GM18507 (cell line): ENCODE measurements at places on chromosomes 16 and 17.

- DNase-seq: no peak
These were observed 2.8 kb downstream of the DHRS7C start for GRCh38 chr17:9788601-9789000.

GRCh38 chr17:70859829-70860228 lies 690.5 kb downstream of the KCNJ2 start:
- no peak for DNase-seq

GRCh38 chr16:15608398-15609285 lies 34.3 kb downstream of the MARF1 start:
- DNase-seq: no peak

DNA sequence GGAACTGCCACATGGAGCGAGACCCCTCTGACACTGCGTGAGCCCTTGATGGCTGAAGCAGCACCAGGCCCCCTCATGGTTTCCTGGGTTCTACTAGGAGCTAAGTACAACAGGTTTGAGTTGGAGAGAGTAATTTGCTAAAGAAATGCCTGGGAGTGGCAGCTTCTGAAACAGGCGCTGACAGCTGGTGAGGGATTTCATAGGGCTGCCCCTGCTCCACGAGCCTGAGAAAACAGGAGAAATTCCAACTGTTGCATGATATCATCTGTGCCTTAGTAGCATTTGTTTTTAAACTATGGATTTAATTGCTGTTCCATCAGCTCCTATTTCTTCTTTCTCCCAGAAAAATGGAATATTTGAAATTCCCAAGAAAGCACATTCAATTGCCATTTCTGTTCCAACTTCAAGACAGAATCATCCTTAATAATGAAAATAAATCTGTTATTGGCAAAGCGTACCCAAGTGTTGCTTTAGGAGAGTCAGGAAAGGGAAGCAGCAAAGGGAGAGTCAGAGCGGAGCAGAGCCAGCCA lies 78.8 kb upstream of the ANKFN1 start:
- DNase-seq: no peak

- DNase-seq: no peak
These were observed 834.2 kb upstream of the SOX9 start for GRCh38 chr17:71286625-71287024.

- DNase-seq: no peak
These were observed 75.2 kb upstream of the DHX40 start for GRCh38 chr17:59490216-59490615.

GRCh38 chr17:27555339-27555738 lies 75.6 kb upstream of the LGALS9 start:
- DNase-seq: no peak

DNA sequence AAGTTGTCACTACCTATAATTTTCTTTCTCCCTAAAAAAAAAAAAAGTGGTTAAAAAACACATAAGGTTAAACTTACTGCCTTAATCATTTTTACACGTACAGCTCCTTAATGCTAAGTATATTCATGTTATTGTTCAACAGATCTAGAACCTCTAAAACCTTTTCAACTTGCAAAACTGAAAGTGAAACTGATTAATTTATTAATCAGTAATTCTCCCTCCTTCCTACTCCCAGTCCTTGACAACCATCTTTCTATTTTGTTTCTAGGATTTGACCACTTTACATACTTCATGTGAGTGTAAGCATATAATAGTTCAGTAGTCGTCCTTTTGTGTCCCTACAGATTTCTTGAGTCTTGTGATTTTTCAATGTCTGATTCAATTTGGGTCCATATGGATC lies 251.4 kb upstream of the KIF2B start:
- DNase-seq: no peak

- no peak for DNase-seq
These were observed 4.5 kb downstream of the CBX8 start for GRCh38 chr17:79792341-79792871.

DNA sequence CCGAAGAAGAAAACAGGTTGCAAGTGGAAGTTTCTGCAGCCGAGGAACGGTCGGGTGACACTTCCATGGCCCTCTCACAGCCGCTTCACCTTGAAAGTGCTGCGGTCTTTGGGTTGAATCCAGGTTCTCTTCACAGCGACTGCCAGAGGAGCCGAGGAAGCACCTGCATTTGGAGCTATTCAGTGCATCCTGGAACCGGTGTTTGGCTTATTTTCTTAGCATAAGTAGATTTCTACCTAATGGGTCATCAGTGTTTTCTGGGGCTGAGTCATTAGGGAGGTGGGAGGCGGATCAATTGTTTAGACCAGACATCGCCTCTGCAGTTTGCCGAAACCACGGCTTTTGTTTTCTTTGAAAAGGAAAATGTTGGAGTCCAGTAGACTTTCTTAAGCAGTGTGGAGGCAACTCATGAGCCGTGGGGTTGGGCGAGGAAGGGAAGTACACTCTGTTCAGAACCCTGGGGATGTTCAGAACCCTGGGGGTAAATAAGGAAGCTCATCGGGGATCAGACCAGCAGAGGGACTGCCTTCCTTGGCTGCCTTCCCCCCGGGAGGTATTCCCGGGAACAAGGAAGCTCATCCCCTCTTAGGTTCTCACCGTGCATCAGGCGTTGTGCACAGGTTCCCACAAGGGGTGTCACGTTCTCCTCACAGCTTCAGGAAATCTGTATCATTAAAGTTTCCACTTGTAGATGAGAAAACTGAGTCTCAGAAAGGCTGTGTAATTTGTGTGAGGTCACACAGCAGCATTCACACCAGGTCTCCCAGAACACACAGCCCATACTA lies 361.5 kb downstream of the SNX29 start:
- DNase-seq: no peak

DNA sequence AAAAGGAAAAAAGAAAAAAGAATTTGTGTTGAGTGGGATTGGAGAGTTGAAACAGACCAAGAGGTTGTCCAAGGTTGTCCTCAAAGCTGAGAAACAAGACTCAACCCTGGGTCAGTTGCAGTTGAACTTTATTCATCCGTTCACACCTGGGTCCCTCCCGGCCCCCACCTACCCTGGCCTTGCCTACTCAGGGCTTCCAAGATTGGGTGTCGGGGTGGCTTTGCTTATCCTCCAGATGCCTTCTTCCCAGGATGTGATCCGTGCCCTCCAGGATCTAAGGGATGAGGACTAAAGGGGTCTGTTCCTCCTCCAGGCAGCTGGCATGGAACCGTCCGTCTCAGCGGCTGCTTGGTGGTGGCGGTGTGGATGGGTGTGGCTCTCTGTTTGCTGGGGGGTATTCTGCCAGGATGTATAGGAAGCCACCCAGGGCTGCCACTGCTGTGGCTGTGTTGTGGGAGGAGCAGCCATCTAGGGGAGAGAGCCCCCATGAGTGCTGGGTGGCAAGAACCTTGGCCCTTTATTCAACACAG lies 10.3 kb upstream of the NAGPA start:
- no peak for DNase-seq

DNA sequence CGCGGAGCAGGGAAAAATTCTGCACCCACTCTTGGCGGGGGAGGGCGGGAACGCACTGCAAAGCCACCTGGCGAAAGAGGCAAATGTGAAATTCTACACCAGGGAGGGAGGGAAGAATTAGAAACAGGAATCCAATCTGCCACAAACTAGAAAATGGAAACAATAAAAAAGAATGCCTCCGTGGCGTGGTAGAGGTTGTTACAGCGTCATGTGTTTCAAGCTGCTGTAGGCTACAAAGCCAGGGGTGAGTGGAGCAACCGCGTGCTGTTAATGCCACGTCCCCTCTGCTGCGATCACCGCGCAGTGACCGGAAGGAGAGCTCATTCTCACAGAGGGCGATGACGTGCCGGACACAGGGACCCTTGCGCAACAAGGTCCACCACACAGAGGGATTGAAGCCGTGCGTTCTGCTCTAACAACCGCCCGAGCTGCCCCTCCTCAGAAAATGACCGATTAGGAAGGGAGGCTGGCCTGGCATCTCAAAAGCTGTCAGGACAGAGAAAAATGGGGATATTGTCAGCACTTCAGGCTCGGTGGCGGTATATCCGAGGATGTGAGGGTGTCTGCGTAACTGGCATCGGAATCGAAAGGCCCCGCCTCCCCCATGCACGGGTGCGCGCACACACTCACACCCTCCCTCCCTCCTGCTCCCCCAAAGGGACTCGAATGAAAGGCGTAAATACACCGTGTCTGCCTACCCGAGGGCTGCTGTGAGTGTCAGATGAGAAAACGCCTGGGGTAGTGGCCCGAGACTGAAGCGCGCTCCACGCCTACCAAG lies 70.8 kb upstream of the TNRC6C start:
- no peak for DNase-seq

DNA sequence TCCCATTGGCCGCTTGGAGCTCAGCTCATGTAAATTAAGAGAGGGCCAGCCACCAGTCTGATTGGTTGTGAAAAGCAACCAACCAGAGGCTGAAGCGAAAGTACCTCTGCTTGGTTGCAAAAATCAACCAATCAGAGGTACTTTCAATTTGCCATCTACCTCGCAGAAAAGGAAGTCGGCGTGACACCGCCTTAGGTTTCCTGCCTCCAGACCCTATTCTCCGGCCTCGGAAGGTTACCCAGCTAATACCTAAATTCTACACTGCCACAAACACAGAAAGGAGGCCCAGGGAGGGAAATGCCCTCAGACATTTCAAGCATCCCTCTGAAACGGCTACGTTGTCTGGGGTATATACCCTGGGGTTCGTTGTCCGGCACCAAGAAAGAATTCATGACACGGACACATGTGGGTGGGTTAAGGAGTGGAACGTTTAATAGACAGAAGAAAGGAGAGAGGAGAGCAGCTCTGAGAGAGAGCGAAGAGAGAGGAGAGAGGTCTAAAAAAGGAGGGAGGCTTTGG lies 481.3 kb downstream of the TMEM114 start:
- no peak for DNase-seq
